Urothelium cell line (cell line): ENCODE measurements at places on chromosomes 16 and 17.

GRCh38 chr17:79457889-79458288, 153.0 kb downstream of the RBFOX3 start:
- no peak for DNase-seq

- no peak for DNase-seq
Measured at GRCh38 chr16:49621241-49622083, 234.4 kb downstream of the ZNF423 start.

DNA sequence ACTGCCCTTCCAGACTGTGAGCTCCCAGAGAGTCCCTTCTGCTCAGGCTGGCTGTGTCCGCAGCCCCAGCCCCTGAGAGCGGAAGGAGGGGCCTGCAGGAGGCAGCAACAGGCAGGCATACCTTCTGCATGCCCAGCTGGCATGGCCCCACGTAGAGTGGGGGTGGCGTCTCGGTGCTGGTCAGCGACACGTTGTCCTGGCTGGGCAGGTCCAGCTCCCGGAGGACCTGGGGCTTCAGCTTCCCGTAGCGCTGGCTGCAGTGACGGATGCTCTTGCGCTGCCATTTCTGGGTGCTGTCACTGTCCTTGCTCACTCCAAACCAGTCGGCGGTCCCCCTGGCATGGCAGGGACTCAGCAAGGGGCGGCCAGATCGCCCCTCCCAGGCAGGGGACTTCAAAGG, 9.0 kb downstream of the RHBDF1 start:
- DNase-seq: no peak

DNA sequence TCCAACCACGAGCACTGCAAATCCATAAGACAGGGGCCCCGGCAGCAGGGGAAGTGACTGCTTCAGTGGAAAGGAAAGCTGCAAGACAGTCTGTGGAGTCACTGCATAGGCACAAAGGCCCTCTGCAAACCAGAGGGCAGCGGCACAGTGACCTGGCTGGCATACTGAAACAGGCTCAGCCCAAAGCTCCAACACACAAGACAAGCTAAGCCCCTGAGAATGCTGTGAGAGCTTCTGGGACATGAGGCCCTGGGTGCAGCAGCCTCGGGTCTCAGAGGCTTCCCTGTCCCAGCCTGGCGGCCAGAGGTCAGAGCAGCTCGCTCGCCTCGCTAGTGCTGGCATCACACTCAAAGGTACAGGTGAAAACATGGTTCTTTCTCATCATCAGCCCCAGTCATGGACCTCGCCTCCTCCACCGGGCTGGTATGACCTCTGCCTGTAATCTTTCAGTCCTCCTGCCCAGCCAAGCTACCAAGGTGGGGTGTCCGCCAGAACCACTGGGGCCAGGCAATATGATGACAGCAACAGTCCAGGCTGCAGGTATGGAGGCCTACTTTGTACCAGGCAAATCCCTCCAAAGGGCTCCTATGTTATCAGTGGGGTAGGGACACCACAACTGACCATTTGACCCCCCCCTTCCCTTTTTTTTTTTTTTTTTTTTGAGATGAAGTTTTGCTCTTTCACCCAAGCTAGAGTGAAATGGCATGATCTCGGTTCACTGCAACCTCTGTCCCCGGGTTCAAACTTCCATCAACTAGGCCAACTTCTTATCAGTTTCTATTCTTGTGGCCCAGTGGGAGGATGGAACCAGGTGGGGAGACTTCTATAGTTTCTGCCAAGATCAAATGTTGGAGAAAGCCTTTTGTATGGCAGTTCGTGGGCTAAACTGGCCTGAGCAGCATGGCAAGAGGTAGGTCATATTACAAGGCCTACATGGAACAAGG, 19.2 kb downstream of the ST3GAL2 start:
- DNase-seq: no peak

- peak; percentile 72 for DNase-seq
Measured at GRCh38 chr17:69654981-69655855, 240.7 kb downstream of the MAP2K6 start.

DNA sequence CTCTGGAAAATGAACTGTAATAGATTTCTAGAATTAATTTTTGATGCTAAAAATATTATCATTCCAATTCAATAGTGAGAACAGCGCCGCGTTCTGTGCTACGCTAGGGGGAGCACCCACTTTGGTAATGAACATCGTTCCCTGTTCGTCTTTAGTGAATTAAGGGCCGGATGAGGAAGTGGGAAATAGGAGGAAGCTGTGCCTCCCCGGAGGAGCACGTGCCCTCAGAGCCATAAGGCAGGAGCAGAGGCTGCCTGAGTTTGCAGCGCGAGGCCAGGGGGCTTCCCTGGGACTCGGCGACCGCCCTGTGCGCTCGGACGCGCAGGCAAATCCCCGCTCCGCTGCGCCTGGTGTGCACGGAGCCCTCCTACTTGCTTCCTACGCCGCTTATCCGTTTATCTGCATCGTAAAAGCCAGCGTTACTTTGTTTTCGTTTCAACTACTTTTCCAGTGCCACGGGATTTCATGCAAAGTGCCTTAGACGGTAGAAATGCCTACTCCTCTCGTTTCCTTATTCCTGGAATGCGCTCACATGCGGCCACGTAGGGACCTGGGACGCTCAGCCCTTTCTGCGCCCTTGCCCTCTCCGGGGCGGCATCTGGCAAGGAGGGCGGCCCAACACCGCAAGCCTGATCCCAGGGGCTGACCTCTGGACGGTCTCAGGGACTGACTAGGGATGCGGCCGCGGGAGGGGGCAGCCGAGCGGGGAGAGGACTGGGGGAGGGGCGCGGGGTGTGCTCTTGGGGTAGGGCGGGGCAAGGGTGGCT, 76.4 kb downstream of the KCNJ12 start:
- DNase-seq: no peak

GRCh38 chr17:39651923-39652586, 13.1 kb upstream of the TCAP start:
- DNase-seq: no peak

- DNase-seq: no peak
Measured at GRCh38 chr16:2740476-2740875, 12.0 kb upstream of the SRRM2 start.

GRCh38 chr17:57785022-57785421, 39.9 kb upstream of the CCDC182 start:
- no peak for DNase-seq

DNA sequence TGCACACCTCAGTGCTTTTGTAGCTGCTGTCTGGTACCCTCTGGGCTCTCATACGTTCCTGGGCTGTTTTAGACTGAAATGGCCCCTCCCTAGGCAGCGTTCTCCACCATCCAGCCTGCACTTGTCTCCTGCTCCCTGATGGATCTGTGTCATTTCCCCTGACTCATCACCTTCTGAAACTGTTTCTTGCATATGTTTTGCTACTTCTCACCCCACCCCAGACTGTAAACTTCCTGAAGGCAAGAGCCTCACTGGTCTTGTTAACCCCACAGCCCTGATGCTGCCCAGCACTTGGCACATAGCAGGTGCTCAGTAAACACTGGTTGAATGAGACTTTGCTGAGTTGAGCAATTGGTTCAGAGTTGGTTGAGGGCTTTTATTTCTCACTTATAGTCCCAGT, 78.7 kb downstream of the CRISPLD2 start:
- DNase-seq: no peak

GRCh38 chr16:80056324-80056723, 455.8 kb upstream of the MAF start:
- no peak for DNase-seq

- DNase-seq: no peak
Measured at GRCh38 chr16:4746991-4747574, 12.7 kb downstream of the DNAAF8 start.

GRCh38 chr16:66653581-66654350, 42.8 kb downstream of the CMTM4 start:
- DNase-seq: no peak

DNA sequence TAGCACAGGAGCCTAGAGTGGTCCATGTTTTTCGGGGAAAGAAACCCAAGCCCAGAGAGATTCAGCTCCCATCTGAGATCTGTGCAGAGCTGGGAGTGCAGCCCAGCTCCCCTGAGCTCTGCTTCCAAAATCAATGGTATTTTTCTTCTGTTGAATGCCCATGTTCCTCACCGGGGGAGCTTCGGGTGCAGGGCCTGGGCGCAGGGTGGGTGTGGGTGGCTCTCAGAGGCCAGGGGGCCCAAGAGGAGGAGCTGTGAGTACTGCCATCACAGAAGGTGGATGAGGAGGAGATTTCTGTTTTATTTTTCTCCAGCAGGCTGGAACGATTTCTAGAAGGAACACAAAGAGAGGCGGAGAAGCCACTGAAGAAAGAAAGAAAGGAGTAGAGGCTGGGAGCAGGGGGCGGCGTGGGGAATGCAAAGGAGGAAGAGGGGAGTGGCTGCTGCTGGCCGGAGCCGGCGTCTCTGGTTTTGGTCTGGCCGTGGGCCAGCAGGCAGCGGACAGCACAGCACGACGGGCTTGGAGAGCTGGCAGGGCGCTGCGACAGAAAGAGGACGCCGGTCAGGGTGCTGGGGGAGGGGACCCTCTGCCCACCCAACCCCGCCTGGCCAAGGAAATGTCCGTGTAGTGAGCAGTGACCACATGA, 76.2 kb upstream of the KSR1 start:
- DNase-seq: peak; percentile 78

DNA sequence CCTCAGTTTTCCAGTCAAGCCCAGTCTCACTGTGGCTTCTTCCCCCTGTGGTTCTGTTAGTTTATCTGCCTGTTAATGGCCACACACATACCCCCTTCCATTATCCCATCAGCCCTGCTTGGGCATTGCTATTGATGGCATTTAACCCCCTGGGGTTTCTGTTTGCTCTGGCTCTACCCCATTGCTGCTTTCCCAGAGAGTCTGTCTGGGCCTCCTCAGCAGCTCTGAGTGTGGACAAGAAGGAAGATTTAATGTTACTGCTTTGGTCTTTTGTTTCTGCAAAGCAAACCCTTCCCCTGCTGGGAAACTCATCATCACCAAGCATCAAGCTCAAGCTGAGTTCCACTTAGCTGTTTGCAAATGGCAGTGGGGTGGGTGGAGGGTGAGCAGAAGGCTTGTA, 162.7 kb downstream of the CCT6B start:
- DNase-seq: no peak

GRCh38 chr17:14950686-14951085, 314.4 kb downstream of the PMP22 start:
- no peak for DNase-seq

- peak; percentile 89 for DNase-seq
Measured at GRCh38 chr17:45228763-45229539, 7.3 kb downstream of the FMNL1 start.

GRCh38 chr17:16994631-16995030, 22.7 kb upstream of the TNFRSF13B start:
- DNase-seq: no peak

DNA sequence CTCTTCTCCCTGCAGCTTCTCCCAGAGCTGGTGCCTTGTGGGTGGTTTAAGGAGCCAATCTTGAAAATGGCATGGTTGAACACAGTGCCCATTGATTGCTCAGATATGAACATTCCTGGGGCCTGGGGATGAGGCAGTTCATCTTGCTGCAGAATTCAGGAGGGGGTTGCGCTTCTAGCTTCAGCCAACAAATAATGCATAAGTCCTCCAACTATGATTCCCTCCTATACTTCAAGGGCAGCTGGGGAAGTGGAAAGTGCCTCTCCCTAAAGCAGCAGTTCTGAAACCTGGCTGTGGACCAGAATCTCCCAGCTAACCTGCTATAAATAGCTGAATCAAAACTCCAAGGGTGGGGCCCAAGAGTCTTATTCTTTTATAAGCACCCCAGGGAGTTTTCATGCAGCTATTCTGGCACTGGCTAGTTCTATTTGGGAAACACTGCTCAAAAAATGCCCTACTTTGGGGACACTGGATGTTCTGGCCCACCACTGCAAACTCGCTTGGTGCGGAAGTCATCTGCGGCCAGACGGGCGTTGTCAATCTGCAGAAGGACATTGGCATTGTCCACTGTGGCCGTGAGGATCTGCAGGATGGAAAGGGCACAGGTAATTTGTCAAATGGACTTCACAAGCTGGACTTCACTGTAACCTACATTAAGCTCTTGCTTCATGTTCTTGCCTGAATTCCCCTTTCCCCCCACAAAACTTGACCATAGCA, 130.3 kb downstream of the CCDC144A start:
- no peak for DNase-seq

- no peak for DNase-seq
Measured at GRCh38 chr17:47942568-47942967, 1.2 kb downstream of the PNPO start.

DNA sequence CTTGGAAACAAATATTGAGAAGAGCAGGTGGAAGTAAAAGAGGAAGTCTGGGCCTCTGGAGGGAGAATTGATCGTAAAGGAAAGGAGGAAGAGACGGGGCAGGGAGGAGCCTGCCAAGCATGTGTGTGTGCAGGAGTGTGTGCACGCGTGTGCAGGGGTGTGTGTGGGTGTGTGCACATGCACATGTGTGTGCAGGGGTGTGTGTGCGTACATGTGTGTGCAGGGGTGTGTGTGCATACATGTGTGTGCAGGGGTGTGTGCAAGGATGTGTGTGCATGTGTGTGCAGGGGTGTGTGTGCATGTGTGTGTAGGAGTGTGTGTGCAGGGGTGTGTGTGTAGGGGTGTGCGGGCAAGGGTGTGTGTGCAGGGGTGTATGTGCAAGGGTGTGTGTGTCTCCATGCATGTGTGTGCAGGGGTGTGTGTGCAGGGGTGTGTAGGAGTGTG, 10.0 kb downstream of the CEP295NL start:
- no peak for DNase-seq
